ENCODE measurements at places on chromosomes 1 and 21.

DNA sequence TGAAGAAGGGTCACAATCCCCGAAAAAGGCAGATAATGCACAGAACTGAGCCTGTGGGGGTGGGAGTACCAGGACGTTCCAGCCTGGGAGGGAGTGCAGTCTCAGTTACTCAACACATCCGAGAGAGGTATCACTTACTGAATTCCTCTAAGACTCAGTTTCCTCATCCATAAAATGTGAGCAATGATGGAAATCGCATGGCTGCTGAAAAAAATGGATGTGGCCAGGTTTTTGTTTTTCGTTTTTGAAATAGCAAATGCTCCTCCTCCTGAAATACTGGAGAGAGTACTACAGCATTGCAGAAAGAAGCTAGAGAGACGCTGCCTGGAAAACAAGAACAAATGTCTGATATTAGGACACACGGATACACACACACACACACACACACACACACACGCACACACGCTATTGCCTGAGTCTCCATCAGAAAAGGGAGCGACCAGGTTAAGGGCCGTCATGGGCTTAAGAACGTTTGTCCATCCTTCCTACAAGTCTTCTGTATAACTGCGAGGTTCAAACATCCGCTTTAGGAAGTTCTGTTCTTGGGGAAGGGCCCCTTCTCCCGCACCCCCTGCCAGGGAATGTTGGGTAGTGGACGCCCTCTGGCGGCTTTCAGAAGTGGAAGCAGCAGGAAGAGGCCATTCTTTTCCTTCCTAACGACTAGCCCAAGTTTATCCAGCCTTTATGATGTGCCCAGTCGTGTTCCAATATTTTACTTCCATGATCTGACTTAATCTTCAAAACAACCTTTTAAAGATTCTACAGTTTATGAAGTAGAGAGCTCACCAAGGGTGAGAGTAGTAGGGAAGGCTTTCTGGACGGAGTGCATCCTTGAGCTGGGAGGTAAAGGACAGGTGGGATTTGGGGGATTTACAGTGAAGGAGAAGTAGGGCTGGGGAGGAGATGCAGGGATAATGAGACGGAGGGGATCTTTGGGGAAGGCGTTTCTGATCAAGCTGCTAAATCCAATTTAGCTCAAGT, 699 bp upstream of the NES start:
- DNase-seq = no peak

- no peak for DNase-seq
These were observed 10.3 kb upstream of the S100A7 start for GRCh38 chr1:153470707-153471106.

GRCh38 chr1:197868751-197869489, 33.5 kb upstream of the C1orf53 start:
- DNase-seq = peak; percentile 23

DNA sequence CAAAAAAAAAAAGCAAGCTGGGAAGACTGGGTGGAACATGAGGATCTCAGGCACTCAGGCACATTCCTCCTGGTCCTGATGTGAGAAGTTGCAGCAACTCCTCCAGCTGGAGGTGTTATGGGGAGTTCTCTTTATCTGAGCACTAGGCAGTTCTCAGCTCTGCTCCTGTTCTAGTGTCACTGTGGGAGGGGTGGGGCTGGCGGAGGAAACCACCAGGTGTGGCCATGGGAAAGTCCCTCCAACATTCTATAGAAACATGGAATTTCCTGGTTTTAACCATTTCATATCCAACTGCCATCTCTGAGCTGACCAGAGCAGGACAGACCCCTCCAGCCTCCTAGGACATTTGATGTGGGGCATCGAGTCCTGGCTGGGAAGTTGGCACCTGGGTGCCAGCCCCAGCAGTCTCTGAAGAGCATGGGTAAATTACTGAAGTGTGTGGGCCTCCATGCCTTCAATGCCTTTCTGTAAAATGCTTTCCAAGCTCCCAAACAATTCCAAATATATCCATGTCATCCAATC, 804 bp upstream of the IKBKE start:
- DNase-seq = no peak

- DNase-seq = peak; percentile 81
These were observed 106.7 kb upstream of the COL6A1 start for GRCh38 chr21:45874716-45875415.

Data from HS-27A (cell line).